Foreskin keratinocyte (primary cell): ENCODE measurements at places on chromosomes 5 and 9. TPM values are rescaled to one million over a fixed set of nuclear protein-coding genes. Genes with fewer than 3 reads are reported as not detected.

GRCh38 chr5:14574891-14575508 is 6.6 kb upstream of the OTULINL start:
- no peak for DNase-seq

DNA sequence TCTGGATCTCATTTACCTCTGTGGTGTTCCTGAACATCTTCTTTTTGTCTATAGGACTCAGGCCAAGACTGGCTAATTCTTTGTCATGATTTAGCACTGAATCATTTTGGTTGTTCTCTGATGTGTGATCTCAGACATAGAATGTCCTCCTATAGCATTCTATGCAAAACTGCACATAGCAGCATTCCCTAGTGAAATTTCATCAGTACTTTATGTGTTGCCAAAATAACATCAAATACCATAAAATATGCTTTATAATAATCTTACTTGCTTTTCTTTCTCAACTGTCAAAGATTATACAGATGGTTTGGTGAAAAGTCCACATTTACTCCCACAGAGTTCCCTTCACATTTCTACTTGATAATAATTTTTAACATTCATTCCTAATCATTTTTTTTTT is 115.7 kb upstream of the MPDZ start:
- peak; percentile 57 for DNase-seq

GRCh38 chr9:122808141-122808540 is 8.2 kb downstream of the OR1K1 start:
- DNase-seq, result no peak

DNA sequence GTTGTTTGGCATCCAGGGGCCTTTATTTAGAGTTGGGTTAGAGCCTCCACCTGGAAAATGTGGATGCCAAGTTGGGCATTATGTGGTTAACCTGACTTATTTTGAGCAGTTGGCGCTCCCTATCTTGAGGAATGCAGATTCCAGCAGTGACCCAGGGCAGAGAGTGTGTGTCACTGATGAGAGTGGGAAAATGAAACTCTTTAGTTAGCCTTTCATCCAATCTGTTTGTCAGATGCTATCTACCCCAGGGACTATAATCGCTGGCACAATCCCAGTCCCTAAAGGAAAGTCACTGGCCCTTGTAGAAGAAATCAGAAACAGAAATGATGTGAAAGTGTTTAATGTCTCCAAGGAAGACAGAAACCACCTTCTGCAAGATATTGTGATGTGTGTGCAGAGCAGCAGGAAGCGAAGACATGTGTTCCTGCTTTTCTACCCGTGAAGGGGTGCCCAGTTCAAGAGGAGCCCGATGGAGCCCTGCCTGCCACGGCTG is 10.2 kb upstream of the STING1 start:
- no peak for DNase-seq

DNA sequence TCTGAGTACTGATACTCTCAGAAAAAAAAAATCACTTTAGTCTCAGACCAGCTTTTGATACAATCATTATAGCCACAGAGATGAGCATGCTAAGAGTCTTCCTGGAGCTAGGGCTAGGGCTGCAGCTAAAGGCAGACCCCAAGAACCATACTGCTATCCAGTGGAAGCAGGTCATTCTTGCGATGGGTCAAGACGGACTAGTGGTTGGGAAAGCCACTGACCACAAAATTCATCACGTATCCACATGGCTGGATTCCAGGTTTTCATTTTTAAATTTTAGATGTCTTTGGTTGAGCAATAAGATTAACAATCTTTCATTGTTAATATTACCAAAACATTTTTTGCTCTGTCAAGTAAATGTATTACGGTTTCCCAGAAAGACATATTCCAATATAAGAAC is 598.1 kb downstream of the DNAH5 start:
- DNase-seq, result no peak

DNA sequence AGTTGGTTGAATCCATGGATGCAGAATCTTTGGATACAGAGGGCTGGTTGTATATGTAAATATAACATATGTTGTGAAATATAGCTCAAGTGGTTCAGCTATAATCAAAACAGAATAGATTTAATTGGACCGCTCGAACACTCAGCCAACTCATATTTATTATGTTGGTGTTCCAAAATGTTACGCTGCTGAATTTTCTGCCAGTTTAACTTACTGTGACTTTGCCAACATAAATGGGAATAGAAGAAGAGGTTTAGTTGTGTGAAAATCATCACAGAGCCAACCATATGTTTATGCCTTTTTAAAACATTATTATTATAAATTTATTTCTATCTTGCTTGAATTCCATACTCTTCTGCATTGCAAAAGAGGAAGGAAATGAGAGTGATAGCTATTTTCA is 178.2 kb upstream of the FBXL7 start:
- DNase-seq, result no peak

DNA sequence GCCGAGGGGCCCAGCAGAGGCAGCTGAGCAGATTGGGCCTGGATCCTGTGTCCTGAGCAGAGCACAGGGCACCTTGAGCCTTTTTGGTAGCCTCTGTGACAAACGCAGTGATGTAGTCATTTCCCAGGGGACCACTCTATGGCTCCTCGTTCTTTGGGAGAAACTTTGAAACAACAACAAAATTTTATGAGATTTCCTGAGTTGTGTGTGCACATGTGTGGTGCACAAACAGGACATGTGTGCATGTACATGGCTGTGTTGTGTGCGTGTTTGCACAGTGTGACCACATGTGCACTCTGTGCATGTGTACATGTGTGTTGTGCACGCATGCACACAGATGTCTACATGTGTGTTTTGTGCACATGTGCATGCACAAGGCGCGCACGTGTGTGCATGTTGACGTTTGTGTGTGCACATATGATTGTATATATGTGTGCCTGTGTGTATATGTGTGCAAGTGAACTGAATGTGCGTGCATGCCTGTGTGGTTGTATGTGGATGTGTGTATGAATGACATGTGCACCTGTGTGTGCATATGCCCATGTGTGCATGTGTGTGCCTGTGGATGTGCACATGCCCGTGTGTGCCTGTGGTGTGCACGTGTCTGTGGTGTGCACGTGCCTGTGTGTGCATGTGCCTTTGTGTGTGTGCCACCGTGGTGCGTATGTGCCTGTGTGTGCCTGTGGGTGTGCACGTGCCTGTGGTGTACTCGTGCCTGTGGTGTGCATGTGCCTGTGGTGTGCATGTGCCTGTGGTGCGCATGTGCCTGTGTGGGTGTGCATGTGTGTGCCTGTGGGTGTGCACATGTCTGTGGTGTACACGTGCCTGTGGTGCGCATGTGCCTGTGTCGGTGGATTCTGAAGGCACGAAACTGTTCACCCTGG is 221.6 kb downstream of the CACNA1B start:
- no peak for DNase-seq

DNA sequence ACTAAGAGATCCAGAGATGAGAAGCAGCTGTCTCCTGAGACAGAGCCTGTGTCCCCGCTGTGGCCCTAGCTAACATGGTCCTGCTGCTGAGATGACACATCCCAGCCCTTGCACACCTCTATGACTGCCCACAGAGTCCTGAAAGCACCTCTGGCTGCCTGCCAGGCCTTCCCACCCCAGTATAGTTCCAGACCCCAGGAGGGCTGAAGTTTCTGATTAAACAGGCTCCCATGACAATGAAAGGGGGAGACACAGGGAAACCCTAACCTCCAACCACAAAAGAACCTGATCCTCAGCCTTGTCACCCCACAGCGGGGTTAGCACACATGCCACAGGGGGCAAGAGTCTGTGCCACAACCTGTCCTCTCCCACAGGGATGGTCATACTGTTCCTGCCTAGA is 15.6 kb downstream of the CIZ1 start:
- no peak for DNase-seq

DNA sequence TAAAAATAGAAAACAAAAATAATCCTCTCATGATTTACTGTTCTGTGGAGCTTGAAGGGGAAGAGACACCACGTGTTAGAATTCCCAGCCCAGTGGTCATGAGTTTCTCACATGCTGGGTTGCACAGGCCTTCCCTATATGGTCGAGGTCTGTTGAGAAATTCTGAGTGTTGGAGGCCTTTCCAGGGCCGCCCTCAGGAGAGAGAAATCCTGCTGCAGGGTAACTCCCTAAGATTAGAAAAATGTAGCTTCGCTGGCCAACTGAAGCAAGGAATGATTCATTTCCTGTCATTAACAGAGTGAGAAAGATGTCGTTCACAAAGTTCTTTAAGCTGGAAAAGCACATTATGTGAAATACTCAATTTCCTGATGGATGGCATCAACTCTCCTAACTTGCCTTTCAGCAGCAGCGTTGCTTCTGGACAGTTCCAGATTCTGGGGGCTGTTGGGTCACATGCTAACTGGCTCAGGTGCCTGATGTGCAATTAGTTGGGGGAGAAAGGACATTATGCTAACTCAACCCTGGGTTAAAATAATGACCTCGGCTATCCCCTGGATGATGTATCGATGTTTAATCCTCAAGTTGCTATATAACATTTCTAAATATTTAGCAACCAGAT is 104.8 kb upstream of the CD180 start:
- peak; percentile 78 for DNase-seq

DNA sequence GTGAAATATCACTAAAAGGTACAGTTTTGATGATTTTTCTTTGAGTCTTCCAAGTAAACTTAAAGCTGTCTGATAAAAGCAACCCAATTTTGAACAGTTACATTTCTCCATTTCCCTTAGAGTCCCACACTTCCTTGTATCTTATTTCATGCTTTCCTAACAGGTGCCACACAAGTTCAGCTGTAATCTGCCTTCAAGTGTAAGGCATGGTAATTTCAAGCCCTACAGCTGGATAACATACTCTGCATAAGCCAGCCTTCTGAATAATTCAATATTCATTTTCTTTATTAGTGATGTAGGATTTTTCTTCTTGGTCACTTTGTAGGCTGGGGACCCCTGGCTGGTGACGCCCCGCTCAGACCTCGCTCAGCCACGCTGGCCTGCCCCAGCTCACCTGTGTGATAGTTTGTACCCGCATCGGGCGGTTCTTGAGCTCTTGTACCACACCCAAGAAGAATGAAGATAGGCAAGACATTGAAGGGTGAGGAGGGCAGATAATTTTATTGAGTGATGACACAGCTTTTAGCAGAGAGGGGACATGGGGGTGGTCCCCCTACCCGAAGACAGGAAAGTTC is 34.0 kb downstream of the SOX30 start:
- DNase-seq, result no peak

DNA sequence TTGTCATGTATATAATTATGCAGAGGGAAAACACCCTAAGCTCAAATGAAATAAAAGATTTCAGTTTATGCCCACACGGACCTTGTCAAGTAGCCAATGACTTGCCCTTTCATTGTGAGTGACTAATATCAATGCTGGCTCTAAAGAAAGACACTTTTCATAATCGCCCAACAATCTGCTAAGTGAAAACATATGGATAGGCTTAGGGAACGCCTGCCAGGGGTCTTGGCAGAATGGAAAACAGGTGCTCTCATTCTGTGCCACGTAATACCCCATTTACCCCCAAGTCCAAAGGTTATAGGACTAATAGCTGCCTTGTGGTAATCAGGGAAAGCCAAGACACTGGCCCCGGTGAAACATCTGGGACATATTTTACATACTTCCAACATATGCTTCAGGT is 157.7 kb downstream of the SLF1 start:
- no peak for DNase-seq

GRCh38 chr9:122789256-122790046 is 718 bp downstream of the OR5C1 start:
- no peak for DNase-seq

DNA sequence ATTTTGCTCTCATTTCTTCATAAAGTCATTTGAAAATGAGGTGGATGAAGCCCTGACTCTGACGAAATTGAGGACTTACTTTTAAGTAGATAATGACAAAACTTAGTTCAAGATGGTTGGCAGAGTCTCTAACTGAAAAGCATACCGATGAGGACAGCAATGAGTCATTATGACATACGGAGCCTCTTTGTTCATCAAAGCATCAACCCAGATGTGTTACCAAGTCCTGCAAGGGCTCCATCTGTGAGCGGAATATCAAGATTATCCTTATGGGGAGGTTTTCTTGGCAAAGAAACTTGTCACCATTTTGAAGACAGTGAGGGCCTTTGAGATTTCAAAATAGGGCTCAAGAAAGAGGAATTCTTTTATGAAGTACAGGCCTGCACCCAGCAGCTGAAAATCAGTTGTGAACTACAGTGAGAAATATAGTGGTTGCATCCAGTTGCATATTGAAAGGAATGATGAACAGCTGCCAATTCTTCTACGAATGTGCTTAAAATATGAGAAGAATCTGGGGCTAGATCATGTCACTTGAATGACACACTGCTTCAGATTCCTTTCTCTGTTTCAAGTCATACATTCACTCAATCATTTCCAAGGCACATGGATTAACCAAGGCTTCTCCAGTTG is 86.6 kb upstream of the SLC24A2 start:
- no peak for DNase-seq

- no peak for DNase-seq
Observed at GRCh38 chr5:140220698-140221064, 45.7 kb downstream of the CYSTM1 start.

DNA sequence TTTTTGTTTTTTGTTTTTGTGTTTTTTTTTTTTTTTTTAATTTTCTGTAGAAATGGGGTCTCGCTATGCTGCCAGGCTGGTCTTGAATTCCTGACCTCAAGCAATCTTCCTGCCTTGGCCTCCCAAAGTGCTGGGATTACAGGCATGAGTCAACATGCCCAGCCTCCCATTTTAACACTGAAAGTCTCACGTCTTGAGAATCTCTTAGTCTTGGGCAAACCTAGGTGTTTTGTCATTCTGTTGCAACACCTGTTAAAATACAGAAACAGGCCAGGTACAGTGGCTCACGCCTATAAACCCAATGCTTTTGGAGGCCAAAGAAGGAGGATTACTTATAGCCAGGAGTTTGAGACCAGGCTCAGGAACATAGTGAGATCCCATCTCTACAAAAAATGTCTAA is 599.0 kb downstream of the TLR4 start:
- no peak for DNase-seq

- no peak for DNase-seq
Observed at GRCh38 chr5:17434982-17435381, 63.0 kb upstream of the TAF11L2 start.

GRCh38 chr5:64887910-64888309 is 119.2 kb downstream of the CWC27 start:
- DNase-seq, result no peak

The IGIP gene
- 0.83 and 0.95 TPM in 2 replicates for polyA plus RNA-seq

The CCDC152 gene
- polyA plus RNA-seq, result 1.2 and 1.8 TPM in 2 replicates

The TAF1L gene
- not detected in 2 replicates for polyA plus RNA-seq

The WDR31 gene
- 0.31 and 0.64 TPM in 2 replicates for polyA plus RNA-seq

The ENC1 gene
- polyA plus RNA-seq, result 14.5 and 15.5 TPM in 2 replicates

The HAND1 gene
- polyA plus RNA-seq, result 0.12 and 0.21 TPM in 2 replicates

The FST gene
- polyA plus RNA-seq, result 236 and 450 TPM in 2 replicates
